ENCODE measurements at places on chromosomes 2 and 18.

- DNase-seq = no peak
Measured at GRCh38 chr18:61589053-61589723, 256.0 kb downstream of the CDH20 start.

- DNase-seq = no peak
Measured at GRCh38 chr2:67259556-67260342, 137.4 kb upstream of the ETAA1 start.

GRCh38 chr2:215861607-215862350 lies 151.6 kb downstream of the MREG start:
- DNase-seq = no peak

- DNase-seq = no peak
Measured at GRCh38 chr2:33062665-33063250, 116.0 kb downstream of the LTBP1 start.

DNA sequence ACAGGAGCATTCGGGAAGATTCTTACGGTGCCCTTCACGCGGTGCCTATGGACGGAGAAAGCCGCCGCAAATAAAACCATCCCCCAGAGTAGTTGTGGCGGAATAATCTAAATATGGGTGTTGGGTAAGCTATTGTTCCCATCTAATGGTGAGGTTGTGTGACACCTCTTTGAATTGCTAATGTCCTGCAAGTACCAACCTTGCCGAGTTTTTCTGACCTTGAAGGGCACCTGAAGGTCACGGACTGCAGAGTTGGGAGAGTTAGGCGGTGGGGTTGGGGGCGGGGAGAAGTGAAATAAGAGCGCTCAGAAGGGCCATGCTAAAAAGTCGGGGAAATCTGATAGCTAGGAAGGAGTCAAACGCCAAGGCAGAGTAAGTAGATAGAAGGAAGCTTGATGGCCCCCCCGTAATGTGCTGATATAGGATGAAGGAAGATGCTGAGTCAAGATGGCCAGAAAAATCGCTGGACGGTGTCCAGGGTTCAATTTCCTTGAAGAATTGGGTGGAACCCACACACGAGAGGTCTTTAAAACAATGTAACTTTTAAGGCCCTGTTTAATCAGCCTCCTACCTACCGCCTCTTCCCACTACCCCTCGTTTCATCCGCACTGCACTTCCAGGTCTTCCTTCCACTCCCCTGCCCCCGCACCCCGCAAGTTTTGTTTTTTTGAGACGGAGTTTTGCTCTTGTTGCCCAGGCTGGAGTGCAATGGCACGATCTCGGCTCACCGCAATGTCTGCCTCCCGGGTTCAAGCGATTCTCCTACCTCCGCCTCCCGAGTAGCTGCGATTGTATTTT lies 600 bp downstream of the KATNAL2 start:
- DNase-seq = no peak

GRCh38 chr2:230266638-230267037 lies 41.1 kb downstream of the SP140 start:
- DNase-seq = no peak

- DNase-seq = no peak
Measured at GRCh38 chr2:85156153-85156552, 23.0 kb downstream of the TCF7L1 start.

- no peak for DNase-seq
Measured at GRCh38 chr2:64609227-64609941, 44.3 kb downstream of the SERTAD2 start.

- DNase-seq = no peak
Measured at GRCh38 chr2:216406826-216407225, 5.5 kb upstream of the SMARCAL1 start.

GRCh38 chr2:187581125-187581896 lies 27.1 kb upstream of the TFPI start:
- no peak for DNase-seq

GRCh38 chr2:98191883-98192282 lies 104.9 kb downstream of the VWA3B start:
- no peak for DNase-seq

- DNase-seq = no peak
Measured at GRCh38 chr2:187962538-187962937, 329.1 kb upstream of the GULP1 start.
